ENCODE measurements at places on chromosomes 12 and 14. TPM values are rescaled to one million over a fixed set of nuclear protein-coding genes. Genes with fewer than 3 reads are reported as not detected.

The GLIPR1L2 gene
- total RNA-seq, result 3.9 TPM

The PLXNC1 gene
- 58.2 TPM for total RNA-seq

The KRT4 gene
- 0.11 TPM for total RNA-seq

The CATSPERB gene
- 2.1 TPM for total RNA-seq

The TRMT61A gene
- total RNA-seq, result 5.3 TPM

The LHX5 gene
- total RNA-seq, result 1.6 TPM

The SYCP3 gene
- total RNA-seq, result 0.28 TPM

The NEUROD4 gene
- 1.3 TPM for total RNA-seq

The TNS2 gene
- total RNA-seq, result 23.1 TPM

The CLEC1B gene
- total RNA-seq, result 0.50 TPM

All from spinal cord (tissue), 10 donors.